ENCODE measurements at places on chromosomes 12 and 14.

GRCh38 chr14:55047301-55048053 lies 4.0 kb upstream of the MAPK1IP1L start:
- DNase-seq: no peak

GRCh38 chr12:13343375-13343774 lies 146.8 kb downstream of the EMP1 start:
- no peak for DNase-seq

- no peak for DNase-seq
These were observed 454.8 kb downstream of the AEBP2 start for GRCh38 chr12:19894050-19894449.

DNA sequence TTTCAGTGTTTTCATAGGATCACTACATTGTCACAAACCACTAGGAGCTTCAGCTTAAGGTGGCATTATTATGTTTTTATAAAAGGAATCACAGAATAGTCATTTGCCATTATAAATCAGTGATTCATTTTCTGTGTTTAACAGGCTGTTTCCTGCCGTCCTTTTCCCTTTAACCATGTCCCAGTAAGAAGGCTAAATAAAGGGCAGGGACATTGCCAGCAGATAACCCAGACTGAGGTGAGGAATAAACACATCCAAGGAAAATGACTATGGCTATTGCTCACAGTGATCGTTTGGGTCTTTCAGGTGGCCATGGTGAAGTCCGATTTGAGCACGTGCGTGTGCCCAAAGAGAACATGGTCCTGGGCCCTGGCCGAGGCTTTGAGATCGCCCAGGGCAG lies 17.9 kb upstream of the ALDH2 start:
- DNase-seq: no peak

DNA sequence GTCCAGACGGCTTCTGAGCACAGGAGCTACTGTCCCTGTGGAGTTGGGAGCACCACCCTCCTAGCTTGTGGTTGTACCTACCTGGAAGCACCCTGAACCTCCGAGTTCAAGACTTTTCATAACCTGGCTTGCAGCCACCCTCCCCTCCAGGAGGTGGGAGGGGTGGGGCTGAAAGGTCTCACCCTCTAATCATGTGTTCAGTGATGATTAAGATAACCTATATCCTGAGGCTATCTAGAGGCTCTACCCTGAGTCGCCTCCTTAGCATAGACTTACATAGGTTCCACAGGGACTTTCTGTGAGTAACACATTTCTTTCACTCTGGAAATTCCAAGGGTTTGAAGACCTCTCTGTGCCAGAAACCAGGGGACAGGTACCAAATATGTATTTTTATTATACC lies 146.5 kb downstream of the CFAP54 start:
- DNase-seq: no peak

DNA sequence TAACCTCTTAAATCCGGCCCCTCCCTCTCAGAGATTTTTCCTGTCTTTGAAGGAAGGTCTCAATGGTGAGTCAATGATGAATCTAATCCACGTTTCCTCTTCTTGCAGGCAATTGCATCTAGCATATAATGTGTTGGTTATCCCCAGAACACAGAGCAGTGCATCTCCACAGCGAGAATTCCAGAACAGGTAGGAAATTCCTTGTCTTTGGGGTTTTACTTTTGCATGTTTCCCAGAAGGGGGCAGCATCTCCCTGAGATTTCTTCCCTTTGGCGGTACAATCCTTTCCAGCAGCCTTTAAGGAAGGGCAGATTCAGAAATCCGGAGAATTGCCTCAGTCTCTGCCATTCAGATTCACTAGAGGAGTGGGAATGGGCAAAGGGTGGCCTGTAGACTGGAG lies 128.0 kb downstream of the KCNA5 start:
- DNase-seq: no peak

DNA sequence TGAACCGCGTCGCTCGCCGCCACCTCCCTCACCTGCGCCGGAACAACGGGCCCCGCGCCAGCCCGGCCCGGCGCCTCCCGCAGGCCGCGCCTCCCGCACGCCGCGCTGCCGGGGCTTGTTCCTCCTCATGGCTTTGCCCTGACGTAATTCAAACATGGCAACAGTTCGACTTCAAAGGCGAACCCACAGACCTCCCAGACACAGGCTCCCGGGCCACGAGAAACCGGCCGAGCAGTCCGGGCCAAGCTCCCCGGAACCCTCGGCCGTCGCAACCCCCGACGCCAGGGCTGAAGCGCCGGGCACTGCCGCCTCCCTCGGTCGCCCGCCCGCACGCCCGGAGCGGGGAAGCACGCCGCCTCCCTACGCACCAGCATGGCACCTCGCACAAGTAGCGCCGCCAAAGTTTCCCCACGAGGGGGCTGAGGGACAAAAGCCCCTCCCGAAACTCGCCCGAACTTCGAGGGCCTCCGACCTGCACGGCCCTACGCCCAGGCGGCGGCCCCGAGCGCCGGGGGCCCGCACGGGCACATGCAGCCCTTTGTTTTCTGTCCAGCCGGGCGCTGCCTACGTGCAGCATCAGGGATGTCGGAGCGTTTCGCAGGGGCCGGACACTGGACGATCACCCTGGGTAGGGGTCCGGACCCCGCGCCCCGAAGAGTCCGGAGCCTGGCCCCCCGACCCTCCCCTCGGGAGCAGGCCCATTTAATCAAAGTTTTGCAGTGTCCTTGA lies 1.7 kb downstream of the SINHCAF start:
- no peak for DNase-seq

DNA sequence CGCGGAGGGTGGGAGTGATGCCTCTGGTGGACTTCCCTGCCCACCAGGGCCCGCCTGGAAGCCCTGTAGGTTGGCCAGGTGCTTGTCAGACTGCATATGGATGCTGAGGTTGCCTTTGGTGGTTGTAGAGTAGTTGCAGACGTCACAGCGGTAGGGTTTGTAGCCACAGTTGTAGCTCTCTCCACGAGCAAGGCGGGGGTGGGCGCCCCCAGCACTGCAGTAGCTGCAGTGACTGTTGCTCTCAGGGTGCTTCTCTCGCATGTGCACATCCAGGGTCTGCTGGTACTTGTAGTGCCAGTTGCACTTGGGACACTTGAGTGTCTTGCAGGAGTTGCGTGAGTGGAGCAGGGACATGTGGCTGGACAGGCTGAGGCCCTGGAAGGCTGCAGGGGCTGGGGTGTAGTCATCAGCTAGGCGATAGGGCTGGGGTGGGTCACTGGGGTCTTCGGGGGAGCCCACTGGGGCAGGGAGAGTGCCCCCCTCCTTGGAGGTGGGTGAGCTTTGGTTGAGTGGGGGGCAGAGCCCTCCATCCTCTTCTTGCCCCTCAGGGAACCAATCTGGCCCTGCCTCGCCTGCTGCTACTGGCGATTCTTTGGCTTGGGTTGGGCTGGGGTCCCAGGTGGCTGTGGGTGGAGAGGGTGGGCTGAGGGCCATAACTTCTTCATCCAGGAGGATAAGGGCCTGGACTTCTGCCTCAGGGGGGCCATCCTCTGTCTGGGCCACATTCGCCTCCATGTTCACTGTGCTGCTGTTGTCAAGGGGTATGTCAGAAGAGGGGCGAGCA lies 17.7 kb downstream of the ZFHX2 start:
- DNase-seq: no peak

- DNase-seq: no peak
These were observed 2.3 kb upstream of the PSME1 start for GRCh38 chr14:24133735-24134134.

GRCh38 chr12:8628731-8629130 lies 16.1 kb upstream of the AICDA start:
- DNase-seq: no peak

DNA sequence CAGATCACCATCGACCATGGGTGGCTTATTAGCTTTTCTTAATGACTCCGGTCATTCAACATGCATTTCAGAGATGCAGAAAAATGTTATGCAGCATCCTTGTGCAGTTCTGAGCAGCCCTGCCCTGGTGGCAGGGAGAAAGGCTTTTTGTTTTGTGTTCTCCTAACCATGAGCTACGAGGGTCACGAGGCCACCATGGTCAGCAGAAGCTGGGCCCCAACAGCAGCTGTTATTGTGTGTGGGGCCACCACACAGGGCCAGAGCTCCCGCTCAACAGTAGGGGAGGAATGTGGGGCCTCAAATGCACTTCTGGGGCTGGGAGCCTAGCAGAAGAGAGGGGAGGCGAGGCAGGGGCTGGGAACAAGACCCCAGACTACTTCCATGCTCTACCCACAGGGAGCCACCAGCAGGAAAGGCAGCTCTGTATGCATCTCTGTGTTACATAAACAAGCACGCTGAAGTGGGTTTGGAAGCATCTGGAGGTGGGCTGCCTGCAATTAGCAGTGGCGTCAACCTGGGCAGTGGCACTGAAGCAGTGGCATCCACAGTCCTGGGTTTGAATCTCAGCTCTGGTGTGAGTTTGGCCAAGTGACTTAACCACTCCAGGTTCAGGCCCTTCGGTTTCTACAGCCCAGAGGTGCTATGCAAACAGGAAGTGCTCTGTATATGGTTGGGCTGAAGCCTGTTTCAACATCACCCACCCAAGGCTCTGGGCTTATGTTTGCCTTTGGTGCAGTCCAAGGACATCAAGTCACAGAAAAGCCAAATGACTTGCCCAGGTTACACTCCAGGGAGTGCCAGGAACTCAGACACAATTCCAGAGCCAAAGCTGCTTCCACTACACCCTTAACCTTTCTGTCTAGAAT lies 16.3 kb downstream of the GLTP start:
- peak; percentile 57 for DNase-seq

- DNase-seq: no peak
These were observed 21.3 kb downstream of the GCH1 start for GRCh38 chr14:54881235-54881760.

All from HL-60 (cell line).